ENCODE measurements at places on chromosomes 12 and 14.

DNA sequence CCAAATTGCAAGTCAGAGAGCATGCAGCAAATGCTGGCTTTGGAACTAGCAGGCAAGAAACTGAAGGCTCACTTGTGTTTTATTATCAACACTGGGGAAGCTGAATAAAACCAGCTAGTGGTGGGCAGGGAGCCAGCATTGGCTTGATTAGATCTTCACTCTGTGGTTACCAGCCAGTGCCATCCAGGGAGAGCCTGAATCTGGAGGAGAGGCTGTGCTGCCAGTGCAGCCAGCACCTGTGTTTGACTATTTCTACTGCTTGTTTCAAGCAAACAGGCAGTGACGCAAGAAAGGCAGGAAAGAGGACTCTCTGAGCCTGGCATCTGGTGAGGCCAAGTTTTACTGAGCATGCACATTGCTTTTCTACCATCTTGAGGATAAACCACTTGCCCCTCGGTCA, 247.0 kb downstream of the PHLDA1 start:
- peak; percentile 23 for DNase-seq

DNA sequence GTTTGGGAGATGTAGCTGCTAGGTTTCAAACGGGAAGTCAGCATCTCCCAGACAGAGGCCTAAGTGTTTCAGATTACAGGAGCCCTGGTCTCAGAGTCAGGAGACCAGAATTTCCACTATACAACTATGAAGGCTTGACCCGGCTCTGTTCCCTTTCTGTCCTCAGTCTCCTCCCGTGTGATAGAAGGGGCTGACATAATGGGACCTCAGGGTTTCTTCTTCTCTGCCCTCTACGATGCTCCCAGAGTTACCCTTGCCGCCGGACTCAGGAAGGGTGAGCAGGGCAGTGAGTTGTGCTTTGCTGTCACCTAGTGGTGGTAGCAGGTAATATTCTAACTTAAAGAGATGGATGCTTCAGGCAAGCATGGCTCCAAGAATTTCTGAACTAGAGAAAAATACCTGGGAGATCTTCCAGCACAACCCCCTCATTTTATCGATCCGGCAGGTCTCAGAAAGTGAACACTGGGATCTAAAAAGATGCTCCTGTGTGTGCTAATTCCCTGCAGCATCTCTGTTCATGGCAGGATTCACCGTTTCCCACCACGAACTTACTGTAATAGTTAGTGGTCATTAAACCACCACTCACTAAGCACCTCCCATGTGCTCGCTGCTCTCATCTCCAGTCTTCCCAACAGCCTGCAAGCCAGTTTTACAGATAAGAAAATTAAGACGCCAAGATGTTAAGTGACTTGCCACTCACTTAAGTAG, 84.4 kb downstream of the VWF start:
- no peak for DNase-seq

DNA sequence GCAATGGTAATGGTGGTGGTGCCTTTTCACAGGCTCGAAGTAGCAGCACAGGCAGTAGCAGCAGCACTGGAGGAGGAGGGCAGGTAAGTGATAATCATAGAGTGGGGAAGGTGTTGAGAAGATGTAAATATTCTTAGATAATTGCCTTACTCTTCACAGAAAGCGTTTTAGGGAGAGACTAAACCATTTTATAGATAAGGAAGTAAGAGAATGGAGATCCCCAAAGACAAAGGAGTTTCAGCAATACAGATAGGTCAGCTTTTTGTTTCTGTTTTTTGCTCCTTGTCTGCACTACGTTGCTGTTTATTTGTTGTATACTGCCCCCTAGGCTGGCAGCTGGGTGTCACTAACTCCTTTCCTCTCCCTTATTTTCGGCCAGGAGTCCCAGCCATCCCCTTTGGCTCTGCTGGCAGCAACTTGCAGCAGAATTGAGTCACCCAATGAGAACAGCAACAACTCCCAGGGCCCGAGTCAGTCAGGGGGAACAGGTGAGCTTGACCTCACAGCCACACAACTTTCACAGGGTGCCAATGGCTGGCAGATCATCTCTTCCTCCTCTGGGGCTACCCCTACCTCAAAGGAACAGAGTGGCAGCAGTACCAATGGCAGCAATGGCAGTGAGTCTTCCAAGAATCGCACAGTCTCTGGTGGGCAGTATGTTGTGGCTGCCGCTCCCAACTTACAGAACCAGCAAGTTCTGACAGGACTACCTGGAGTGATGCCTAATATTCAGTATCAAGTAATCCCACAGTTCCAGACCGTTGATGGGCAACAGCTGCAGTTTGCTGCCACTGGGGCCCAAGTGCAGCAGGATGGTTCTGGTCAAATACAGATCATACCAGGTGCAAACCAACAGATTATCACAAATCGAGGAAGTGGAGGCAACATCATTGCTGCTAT, 2.0 kb downstream of the SP1 start:
- DNase-seq, result no peak

DNA sequence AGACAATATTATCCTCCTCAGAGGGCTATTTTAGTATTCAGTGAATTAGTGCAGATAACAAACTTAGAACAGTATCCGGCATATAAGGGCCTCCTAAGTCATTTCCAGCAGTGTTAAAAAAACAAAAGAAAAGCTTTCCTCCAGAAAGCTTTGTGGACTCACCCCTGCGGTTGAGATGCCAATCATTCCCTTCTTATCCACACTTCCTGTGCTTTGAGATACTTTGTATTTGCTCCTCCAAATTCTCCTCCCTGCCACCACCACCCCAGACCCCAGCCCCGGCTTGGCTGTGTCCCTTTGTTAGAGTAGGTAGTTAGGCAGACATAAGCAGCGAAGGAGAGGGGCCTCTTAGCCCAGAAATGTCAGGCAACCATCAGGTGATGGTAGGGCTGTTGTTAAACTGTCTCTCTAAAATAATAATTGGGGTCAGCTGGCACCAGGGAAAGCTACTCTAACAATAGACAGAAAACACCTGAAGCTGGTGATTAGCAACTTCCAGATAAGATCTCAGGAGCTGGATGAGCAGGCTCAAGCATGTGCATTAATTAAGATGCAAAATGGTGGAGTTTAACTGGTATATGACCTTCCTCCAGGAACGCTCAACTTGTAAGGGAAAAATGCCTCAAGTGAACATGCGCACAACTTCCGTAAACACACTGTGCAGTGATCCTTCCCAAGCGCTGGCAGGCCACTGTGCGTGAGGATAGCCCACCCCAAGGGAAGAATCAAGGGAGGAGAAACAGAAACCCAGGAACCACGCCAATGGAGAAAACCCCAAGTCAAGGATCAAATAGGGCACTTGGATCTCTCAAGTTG, 152.1 kb upstream of the EEA1 start:
- no peak for DNase-seq

- DNase-seq, result no peak
These were observed 168.2 kb upstream of the GZMB start for GRCh38 chr14:24802236-24802635.

- no peak for DNase-seq
These were observed 645 bp downstream of the KITLG start for GRCh38 chr12:88579601-88580050.

DNA sequence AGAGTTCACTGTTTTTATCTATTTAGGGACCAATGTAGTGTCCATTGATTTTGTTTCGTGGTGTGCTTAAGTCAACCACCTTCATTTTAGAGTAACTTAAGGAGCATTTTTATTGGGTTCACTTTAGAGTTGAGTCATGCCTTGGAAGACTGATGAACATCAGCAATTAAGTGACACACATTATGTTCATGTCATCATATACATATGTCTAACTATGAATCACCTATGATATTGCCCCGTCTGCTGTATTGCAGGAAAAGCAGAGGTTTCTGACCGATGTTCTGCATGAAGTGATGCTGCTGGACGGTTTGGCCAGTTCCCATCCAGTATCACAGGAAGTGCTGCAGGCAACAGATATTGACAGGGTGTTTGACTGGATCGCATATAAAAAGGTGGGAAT, 227.1 kb downstream of the TRHDE start:
- no peak for DNase-seq

DNA sequence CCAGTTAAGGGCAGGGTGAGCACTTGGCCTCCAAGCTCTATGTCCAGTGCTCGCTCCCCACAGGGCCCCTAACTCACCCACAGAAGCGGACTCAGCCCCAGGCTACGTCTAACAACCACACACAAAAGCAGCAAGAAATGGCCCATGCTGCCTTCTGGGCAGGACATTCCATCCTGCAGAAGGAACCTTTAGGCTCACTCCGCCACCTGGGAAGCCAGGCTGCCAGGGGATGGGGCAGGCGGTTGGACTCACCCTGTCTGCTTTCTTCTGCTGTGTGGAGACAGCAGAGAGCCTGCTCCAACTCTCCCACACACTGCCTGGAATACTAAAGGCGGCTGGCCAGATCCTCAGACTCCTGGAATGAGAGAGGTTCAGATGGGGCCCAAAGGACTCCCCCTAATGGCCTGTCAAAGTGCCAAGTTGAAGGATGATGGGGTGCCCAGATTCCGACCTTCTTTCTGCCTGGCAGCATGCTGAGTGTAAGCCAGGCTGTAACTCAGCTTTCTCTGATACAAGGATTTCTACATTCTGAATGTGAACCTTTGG, 27.7 kb upstream of the BLTP3B start:
- DNase-seq, result no peak

GRCh38 chr14:104872469-104873341, 7.6 kb downstream of the CEP170B start:
- DNase-seq, result no peak

GRCh38 chr14:89324501-89325298, 92.3 kb downstream of the FOXN3 start:
- DNase-seq, result no peak

DNA sequence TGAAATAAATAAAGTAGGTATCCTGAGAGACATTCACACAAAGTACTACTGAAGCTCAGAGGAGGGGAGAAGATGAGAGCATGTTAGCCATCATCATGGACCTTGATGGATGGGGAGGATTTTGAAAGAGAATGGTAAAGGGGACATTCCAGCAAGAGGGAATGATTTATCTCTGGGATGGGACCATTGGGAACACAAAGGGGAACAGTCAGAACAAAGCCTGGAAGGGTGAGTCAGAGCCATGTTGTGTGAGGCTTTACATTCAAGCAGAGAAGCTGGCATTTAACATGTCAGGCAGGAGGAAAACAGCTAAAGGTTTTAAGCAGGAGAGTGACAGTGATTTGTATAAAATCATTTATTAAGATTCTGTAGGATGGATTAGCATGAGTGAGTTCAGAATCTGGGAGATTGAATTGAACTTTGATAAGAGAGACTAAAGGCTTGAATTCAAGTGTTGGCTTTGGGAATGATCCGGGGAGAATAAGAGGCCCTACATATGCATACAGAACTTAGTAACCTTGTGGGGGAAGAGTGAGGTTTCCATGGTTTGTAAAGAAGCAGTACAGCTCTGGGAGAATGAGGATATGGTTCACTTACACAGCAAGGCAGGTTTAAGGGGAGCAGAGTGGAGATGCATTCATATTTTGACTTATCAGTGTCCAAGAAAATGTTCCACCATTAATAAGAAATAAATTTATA, 174.4 kb downstream of the SYT10 start:
- DNase-seq, result no peak
